Esophagus muscularis mucosa (tissue), 4 donors: ENCODE measurements at places on chromosomes 4 and X. TPM values are rescaled to one million over a fixed set of nuclear protein-coding genes. Genes with fewer than 3 reads are reported as not detected.

The SEC24D gene
- total RNA-seq = 40.7 TPM

The CPXCR1 gene
- not detected for total RNA-seq

The BST1 gene
- total RNA-seq = 6.0 TPM

The MND1 gene
- total RNA-seq = not detected

The HSFX4 gene
- not detected for total RNA-seq

The NIPAL1 gene
- 0.42 TPM for total RNA-seq

The CSAG3 gene
- not detected for total RNA-seq

The PYURF gene
- total RNA-seq = 95.9 TPM

The FGFBP2 gene
- 6.7 TPM for total RNA-seq

The HPRT1 gene
- total RNA-seq = 10.3 TPM

The P2RY10 gene
- not detected for total RNA-seq

The SPANXB1 gene
- total RNA-seq = not detected

The TSR2 gene
- 34.0 TPM for total RNA-seq

The ATP2B3 gene
- 0.23 TPM for total RNA-seq

The NCAPG gene
- 0.98 TPM for total RNA-seq

The ARHGAP6 gene
- 33.7 TPM for total RNA-seq

The TNMD gene
- not detected for total RNA-seq

The CXorf49 gene
- total RNA-seq = not detected

The RIPPLY1 gene
- not detected for total RNA-seq

The ZCCHC13 gene
- not detected for total RNA-seq

The FMR1NB gene
- not detected for total RNA-seq

The HCCS gene
- 24.2 TPM for total RNA-seq

The ADH7 gene
- total RNA-seq = not detected

The CTAG1B gene
- not detected for total RNA-seq

The PLP1 gene
- 46.5 TPM for total RNA-seq

The S100P gene
- not detected for total RNA-seq
